ENCODE measurements at places on chromosomes 2 and 18.

- DNase-seq: no peak
Observed at GRCh38 chr18:50911006-50911405, 32.1 kb downstream of the ME2 start.

DNA sequence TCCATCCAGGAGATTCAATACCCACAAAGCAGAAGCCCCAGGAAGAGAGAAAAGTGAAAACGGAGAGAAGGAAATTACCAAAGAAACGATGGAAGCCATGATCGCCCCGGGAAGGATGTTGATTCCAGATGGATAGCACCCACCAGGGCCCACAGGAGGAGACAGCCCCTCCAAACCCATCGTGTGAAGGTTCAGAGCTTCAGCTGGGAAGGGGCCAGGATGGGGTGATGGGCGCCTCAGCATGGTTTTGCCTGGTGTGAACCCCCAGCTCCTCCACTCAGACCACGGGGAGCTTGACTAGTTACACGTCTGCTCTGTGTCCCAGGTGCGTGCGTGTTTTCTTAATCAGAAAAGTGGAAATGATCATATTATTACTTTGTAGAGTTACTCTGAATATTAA lies 264.5 kb downstream of the EIPR1 start:
- no peak for DNase-seq

DNA sequence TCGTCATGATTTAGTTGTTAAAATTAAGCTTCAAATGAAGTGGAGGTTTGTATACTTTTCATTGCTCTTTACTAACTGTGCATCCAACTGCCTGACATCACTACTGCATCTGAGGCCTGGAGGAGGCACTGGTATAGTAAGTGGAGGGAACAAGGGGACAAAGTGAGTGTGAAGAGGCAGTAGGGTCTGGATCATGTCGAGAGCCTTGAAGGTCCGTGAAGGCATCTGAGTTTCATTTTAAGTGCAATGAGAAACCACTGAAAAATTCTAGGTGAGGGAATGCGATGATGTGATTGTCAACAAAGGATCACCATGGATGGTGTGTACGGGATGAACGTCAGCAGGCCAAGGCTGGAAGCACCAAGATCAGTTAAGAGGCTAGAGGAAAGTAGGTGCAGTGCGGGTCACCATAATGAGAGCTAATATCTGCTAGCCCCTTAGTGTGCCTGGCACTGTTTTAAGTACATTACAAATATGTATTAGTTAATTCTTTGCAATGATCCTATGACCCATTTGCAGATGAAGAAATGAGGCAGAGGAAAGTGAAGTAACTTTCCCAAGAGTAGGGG lies 96.1 kb downstream of the CABYR start:
- DNase-seq: no peak

DNA sequence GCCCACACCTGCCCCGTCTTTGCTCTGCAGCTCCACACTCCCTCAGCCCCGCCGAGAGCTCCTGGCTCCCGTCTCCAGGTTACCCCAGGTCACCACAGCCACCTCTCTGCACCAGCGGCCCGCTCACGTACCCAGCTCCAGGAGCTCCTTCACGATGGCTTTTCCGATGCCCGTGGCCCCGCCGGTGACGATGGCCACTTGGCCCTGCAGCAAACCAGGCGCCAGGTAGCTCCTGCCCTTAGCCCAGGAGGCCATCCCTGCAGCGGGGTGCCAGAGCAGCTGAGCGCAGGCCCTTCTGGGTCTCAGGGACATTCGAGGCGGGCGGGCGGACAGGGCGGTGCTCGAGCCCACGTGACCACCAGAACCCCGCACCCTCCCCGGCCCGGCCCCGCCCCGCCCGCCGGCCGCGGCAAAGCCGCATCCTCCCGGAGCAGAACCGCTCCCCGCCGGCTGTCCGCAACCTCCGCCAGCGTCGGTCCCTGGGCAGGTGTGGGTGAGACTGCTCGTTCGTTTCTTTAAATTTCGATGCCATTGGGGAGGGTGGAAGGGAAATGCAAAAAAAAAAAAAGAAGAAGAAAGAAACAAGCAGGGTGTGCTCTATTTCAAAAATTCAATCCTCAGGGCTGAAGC lies at the start of the genes PECR and TMEM169:
TSS of gene PECR (minus strand) at position 323 of the 630 bp plus-strand sequence. CDS start at position 255, 68 bp downstream.
TSS of gene TMEM169 (plus strand) at position 433 of the 630 bp plus-strand sequence. CDS start 14,045 bp downstream, outside the sequence.
- DNase-seq: no peak

GRCh38 chr2:212284166-212284565 lies 254.4 kb downstream of the ERBB4 start:
- no peak for DNase-seq

- DNase-seq: no peak
Observed at GRCh38 chr2:108829578-108830310, 43.2 kb downstream of the CCDC138 start.

Data from AG04449 (cell line).